ENCODE measurements at places on chromosomes 3 and 15.

DNA sequence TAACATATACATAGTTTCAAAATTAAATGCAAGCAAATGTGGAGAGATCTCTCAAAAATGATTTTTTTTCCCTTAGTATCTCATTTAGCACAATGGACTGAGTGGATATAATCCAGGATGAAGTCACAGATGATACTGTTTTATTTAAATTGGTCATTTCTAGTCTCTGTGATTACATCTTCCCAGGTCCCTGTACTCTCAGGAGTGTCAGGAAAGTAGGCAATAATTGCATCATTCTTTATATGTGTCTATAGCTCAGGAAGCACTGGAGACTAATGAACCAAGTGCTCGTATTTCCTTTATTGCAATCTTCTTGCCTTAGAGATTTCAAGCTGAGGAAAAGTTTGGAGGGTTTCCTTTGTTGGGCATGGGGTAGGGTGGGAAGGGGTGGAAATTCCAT, 309.4 kb upstream of the THRB start:
- no peak for DNase-seq

- no peak for DNase-seq
These were observed 776 bp downstream of the VGLL3 start for GRCh38 chr3:86990012-86990733.

- no peak for DNase-seq
These were observed 31.5 kb downstream of the LOXL1 start for GRCh38 chr15:73957785-73958184.

- no peak for DNase-seq
These were observed 96.6 kb upstream of the AGTR1 start for GRCh38 chr3:148600902-148601765.

DNA sequence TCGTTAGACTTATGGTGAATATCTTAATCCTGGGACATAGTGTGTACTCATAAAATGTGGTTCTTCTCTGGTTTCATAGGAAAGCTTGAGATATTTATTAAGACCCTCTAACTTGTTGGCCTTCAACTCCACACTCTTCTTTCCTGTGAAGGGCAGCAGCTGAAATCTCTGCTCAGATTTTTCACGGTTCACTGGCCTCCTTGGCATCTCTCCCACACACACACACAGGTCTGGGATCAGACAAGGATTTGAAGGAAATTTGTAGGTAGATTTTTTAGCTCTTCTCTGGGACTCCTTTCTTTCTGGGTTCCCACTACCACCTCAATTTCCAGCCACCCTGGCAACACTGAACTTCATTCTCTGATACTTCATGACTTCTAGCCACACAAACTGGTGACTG, 70.2 kb downstream of the MYRIP start:
- no peak for DNase-seq

GRCh38 chr3:147368561-147369221, 37.7 kb downstream of the ZIC4 start:
- no peak for DNase-seq

- DNase-seq: no peak
These were observed 91.6 kb downstream of the RASA2 start for GRCh38 chr3:141578202-141578973.

DNA sequence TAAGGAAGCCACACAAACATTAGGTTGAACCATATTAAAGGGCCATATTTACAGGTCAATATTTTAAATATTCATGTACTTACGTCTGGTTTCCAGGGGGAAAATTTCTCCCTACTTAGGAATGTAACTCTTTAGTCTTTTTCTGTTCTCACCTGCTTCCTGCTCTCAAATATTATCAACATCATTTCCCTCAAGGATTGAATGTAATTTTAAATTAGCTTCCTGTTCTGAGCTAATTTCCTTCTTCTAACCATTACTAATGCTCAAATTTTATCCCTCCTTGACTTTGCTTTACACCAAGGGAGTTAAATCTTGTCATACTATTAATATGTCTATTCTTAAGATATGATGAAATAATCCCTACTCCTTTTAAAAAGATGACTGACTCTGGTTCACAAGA, 103.4 kb upstream of the UBP1 start:
- no peak for DNase-seq

GRCh38 chr15:60520013-60520824, 41.3 kb upstream of the ICE2 start:
- no peak for DNase-seq

Measured in stimulated activated CD4-positive, alpha-beta T cell treated with anti-CD3 and anti-CD28 coated beads, Interleukin-15, amount 100 ng/mL, for 1 hour (primary cell).